Body of pancreas (tissue), 4 donors: ENCODE measurements at places on chromosomes 2 and 18.

DNA sequence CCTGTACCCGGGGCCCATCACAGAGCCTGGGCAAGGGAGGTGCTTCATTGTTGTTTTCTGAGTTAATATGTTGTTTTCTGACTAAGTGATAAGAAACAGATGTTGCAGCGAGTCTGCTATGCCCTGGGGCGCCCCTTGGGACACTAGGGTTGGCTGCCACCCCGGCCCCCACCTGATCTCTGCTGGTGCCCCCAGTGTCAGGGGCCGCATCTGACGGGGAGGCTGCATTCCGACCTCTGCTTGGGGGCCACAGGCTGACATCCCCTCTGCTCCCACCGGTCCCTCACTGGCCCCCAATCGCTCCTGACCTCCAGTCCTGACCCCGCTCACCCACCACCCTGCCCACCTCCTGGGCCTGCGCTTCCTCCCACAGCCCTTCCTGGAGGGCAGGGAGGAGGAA lies 65.9 kb downstream of the LONRF2 start:
- no peak for DNase-seq

DNA sequence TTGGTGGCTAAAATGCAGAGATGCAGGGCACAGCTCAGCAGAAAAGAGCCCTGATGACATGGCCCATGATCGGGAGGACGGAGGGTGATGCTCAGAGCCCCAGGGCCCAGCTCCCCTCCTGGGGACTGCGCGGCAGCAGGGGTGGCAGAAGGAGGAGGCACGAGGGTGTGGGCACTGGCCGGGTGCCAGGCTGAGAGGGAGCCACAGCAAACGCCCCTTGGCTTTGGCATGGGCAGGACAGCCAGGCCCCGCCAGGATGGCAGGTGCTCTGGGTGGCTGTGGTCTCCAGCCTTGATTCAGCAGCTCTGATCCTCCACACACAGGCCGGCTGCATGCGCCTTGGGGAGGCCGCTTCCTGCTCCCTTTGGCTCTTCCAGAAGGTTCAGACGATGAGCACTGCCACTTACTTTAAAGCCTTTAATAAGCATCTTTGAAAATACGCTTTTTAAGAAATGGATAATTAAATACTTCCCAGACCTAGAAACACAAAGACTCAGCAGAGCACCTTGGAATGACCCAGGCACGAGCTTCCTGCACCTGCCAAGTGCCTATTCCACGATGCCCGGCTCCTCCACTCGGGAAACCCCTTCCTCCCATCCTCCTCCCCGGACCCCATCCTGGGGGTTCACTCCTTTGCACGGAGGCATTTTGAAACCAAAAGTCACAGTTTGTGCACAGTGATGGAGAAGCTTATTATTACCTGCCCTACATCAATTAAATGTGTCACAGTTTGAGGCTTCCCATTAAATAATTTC lies 78.5 kb upstream of the SNTG2 start:
- no peak for DNase-seq

DNA sequence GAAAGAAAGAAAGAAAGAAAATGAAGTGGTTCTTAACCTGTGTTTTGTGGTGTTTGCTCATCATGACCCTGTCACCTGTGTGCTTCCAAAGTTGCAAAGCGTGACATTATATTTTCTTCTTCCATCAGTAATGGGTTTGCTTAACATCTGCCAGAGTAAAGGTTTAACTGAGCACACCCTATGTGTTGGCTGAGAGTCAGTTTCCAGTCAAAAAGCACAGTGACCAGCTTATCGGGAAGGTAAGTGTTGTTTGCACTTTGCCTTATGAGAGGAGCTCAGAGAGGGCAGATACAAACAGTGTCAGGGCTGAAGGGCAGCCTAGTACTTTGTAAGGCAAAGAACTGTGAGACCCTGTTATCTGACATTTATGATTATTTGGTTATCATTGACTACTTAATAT lies 406.2 kb upstream of the CWC22 start:
- no peak for DNase-seq

- DNase-seq: no peak
These were observed 32.8 kb downstream of the LPIN2 start for GRCh38 chr18:2979871-2980790.

DNA sequence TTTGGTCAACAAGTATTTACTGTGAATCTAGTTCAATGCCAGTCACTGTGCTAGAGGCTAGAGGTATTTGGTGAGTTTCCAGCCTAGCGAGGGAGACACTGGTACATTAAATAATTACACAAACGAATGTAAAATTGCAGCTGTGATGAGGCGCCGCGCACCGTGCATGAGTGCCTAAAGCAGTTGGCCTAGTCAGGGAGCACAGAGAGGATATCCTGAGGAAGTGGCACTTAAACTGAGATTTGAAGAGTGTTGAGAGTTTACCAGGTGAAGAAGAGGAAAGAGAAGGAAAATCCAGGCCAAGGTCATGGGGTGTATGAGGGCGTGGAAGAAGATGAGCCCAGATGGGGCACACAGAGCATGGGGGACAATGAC lies 157.6 kb upstream of the NDUFV2 start:
- no peak for DNase-seq

- no peak for DNase-seq
These were observed 3.2 kb downstream of the MRO start for GRCh38 chr18:50816419-50817166.

GRCh38 chr2:205734436-205735037 lies 52.2 kb downstream of the NRP2 start:
- no peak for DNase-seq

DNA sequence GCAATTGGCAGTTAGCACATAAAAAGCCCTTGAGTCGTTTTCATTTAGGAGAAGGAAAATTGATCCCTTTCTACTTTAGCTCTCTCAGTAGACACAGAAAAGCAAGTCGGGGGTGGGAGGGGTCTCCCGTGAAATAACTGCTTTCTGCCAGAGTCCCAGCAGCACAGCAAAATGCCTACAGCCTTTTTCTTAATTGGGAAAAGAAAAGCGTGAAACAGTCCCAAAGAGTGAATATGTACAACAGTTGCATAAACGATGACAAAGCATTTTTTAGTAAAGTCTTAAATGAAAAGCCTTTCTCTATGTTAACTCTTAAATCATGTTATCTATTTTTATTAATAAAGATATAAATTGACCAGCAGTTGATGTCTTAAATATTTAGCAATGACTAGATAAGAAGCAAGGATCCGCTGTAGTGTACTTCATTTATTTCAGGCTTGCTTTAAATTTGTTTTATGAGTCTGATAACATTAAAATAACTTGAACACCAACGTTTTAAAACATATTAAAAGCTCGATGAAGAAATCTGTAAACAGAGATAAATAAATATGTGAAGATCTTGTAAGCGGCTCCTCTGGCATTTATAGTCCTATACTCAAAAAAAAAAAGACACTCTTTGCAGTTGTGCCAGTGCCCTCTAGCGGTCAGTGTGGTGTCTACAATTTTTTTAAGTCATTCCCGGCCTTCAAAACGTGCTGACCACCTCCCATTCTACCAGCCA lies 42.3 kb upstream of the ATIC start:
- DNase-seq: peak; percentile 74

GRCh38 chr2:234330902-234331301 lies 166.0 kb downstream of the ARL4C start:
- DNase-seq: no peak

DNA sequence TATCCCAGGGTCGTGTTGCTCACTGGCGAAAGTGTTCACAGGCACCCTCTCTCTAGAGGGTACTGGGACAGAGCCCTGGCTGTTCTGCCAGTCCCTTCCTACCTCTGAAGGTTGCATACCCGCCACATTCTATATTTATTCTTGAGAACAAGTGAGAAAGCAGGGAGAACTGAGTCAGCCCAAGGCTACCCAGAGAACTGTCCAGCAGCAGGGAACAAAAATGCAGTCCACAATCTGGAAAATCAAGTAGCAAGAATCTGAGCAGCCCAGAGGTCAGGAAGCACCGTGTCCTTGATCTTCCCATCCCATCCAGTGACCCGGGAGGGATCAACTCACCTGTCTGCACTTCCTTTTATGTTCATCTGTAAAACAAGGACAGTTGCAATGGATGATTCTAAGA lies 164.1 kb downstream of the FBXO15 start:
- DNase-seq: no peak

- DNase-seq: no peak
These were observed 140.6 kb upstream of the LYPD6 start for GRCh38 chr2:149189769-149190168.

GRCh38 chr2:111626865-111627163 lies 257.2 kb downstream of the ANAPC1 start:
- DNase-seq: no peak
